ENCODE measurements at places on chromosomes 5 and 9.

GRCh38 chr9:97938081-97938644, at the start of gene HEMGN:
TSS of gene HEMGN (minus strand) at chr9:97938172. CDS start at chr9:97938136, 36 bp downstream.
- no peak for DNase-seq

DNA sequence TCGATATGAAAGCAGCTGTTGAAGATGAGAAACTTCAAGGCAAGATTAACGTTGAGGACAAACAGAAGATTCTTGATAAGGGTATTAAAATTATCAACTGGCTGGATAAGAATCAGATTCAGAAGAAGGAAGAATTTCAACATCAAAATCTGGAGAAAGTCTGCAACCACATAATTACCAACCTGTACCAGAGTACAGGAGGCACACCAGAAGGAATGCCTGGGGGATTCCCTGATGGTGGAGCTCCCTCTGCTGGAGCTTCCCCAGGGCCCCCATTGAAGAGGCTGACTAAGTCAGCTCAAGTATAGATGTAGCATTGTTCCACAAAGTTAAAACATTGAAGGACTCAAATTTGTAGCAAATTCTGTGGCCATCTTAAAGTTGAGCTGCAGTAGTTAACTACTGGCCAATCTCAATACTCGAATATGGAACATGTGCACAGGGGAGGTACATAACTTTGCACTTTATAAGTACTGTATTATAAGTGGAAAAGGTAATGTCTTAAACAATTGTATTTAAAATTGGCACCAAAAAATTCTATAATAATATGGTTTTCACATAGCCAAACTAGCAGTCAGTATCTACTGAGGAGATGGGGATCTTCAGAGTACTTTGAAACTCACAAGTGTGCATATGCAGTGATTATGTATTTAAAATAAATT, 237.5 kb downstream of the CHSY3 start:
- DNase-seq = no peak

GRCh38 chr5:27021471-27021870, 16.9 kb downstream of the CDH9 start:
- no peak for DNase-seq

GRCh38 chr5:14039063-14039462, 94.6 kb upstream of the DNAH5 start:
- DNase-seq = no peak

DNA sequence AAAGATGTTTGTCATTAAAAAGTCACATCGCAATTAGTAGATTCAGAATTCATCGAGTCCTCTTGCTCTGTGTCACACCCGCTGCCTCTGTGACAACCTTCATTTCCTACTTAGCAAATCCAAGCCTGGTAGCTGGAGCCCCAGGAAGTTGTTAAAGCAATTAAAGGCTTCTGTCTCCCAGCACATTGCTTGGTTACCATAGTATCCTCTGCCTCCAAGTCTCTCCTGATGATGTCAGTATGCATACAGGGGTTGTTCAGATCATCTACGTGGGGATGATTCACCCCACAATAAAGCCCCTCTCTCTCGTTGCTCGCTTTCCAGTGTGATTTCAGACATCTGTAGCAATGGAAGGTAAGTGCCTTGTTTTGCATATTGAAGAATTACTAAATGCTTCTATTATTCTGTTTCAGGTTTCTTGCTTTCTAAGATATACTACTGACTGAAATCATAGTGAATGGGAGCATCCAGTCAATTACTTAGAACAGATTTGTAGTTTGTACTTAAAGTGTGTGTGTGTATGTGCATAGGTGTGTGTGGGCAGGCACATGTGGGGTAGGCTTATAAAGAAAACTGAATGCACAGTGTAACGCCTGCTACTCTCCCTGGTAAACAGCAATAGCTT, 52.9 kb downstream of the PAM start:
- no peak for DNase-seq
